ENCODE measurements at places on chromosomes 11 and 22. TPM values are rescaled to one million over a fixed set of nuclear protein-coding genes. Genes with fewer than 3 reads are reported as not detected.

- DNase-seq, result no peak
Observed at GRCh38 chr22:47209040-47209514, 446.6 kb downstream of the TBC1D22A start.

- no peak for DNase-seq
Observed at GRCh38 chr11:126800009-126800408, 200.6 kb downstream of the KIRREL3 start.

DNA sequence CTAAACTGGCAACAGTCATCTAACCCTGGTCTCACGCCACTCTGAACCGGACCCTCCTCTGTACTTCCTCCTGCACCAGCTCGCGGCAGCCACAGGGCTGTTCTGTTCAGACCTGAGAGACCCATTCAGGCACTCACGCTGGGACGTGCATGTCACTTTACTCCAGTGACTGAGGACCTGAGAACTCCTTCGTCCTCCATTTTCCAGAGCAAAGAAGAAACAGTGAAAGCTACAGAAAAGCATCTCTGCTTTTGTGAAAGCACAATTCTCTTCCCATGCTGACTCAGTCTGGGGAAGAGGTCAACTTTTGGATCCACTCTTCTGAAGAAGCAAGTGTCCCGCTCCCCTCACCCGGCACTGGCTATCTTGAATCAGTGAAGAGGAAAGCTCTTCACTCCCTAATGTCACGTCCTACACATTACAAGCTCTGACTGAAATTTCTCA, 24.5 kb downstream of the PISD start:
- DNase-seq, result no peak

- peak; percentile 16 for DNase-seq
Observed at GRCh38 chr22:20238536-20238900, 29.6 kb downstream of the RTN4R start.

- DNase-seq, result peak; percentile 15
Observed at GRCh38 chr22:20013382-20013871, 3.2 kb downstream of the ARVCF start.

- DNase-seq, result no peak
Observed at GRCh38 chr22:27989758-27990450, 70.8 kb upstream of the PITPNB start.

DNA sequence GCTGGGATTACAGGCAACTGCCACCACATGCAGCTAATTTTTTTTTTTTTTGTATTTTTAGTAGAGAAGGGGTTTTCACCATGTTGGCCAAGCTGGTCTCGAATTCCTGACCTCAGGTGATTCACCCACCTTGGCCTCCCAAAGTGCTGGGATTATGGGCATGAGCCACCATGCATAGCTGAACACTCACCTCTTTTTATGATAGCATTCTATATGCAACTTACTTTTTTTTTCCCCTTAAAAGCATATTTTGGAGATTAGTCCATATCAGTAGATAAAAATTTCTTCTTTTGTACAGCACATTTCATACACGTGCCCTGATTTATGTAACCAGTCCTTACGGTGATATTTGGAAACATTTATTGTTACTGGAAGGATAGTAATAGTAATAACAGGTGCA, 14.6 kb downstream of the GTPBP1 start:
- DNase-seq, result no peak

GRCh38 chr11:100632941-100633452, 54.1 kb upstream of the ARHGAP42 start:
- peak; percentile 8 for DNase-seq

- peak; percentile 41 for DNase-seq
Observed at GRCh38 chr11:65588199-65589054, 7.2 kb downstream of the KCNK7 start.

- peak; percentile 38 for DNase-seq
Observed at GRCh38 chr11:120108154-120108784, 29.6 kb downstream of the TRIM29 start.

The GLYATL1 gene
- not detected for total RNA-seq

The OR2AG2 gene
- total RNA-seq, result under 0.01 TPM

The CCDC15 gene
- 1.8 TPM for total RNA-seq

The MRGPRX1 gene
- total RNA-seq, result not detected
